ENCODE measurements at places on chromosomes 11 and 22. TPM values are rescaled to one million over a fixed set of nuclear protein-coding genes. Genes with fewer than 3 reads are reported as not detected.

The OR8G5 gene
- polyA plus RNA-seq = not detected

The SERHL2 gene
- 0.99 TPM for polyA plus RNA-seq

The TMEM135 gene
- 20.9 TPM for polyA plus RNA-seq

The FAM83F gene
- 0.02 TPM for polyA plus RNA-seq

The MYRF gene
- polyA plus RNA-seq = 0.86 TPM

The STK33 gene
- 13.9 TPM for polyA plus RNA-seq

The TMEM184B gene
- polyA plus RNA-seq = 19.7 TPM

The APOA1 gene
- not detected for polyA plus RNA-seq

The SLC22A9 gene
- not detected for polyA plus RNA-seq

The APOBEC3A gene
- not detected for polyA plus RNA-seq

The MPZL3 gene
- polyA plus RNA-seq = 3.6 TPM

The PGR gene
- not detected for polyA plus RNA-seq

The SORL1 gene
- polyA plus RNA-seq = 6.5 TPM

The LGALS12 gene
- polyA plus RNA-seq = not detected

The CTSF gene
- polyA plus RNA-seq = 2.7 TPM

The WBP2NL gene
- polyA plus RNA-seq = not detected

The OR52I2 gene
- not detected for polyA plus RNA-seq

All from neural cell (in vitro differentiated cells).